Right lung (tissue), 10 donors: ENCODE measurements at places on chromosomes 7 and 10. TPM values are rescaled to one million over a fixed set of nuclear protein-coding genes. Genes with fewer than 3 reads are reported as not detected.

NODAL gene
- 0.67 TPM for polyA plus RNA-seq

LHFPL3 gene
- 1.6 TPM for polyA plus RNA-seq

TLL2 gene
- 0.50 TPM for polyA plus RNA-seq

GRID2IP gene
- polyA plus RNA-seq, result 0.91 TPM

ELAPOR2 gene
- 33.6 TPM for polyA plus RNA-seq

MYO3A gene
- polyA plus RNA-seq, result 2.8 TPM

TMEM72 gene
- polyA plus RNA-seq, result 1.8 TPM

SRI gene
- polyA plus RNA-seq, result 170 TPM

GRB10 gene
- 33.7 TPM for polyA plus RNA-seq

VENTX gene
- 0.26 TPM for polyA plus RNA-seq

PPP1R17 gene
- not detected for polyA plus RNA-seq

SH3PXD2A gene
- 77.6 TPM for polyA plus RNA-seq

TEX47 gene
- not detected for polyA plus RNA-seq

TEX36 gene
- polyA plus RNA-seq, result not detected

ICA1 gene
- polyA plus RNA-seq, result 34.5 TPM

CXCL12 gene
- 238 TPM for polyA plus RNA-seq

DNAJC12 gene
- polyA plus RNA-seq, result 9.4 TPM

STARD3NL gene
- 66.8 TPM for polyA plus RNA-seq

FBXL13 gene
- 4.6 TPM for polyA plus RNA-seq

GTF2IRD2 gene
- 35.2 TPM for polyA plus RNA-seq

PLPP4 gene
- polyA plus RNA-seq, result 0.21 TPM

PAPOLB gene
- 0.18 TPM for polyA plus RNA-seq
